ENCODE measurements at places on chromosomes 12 and 14. TPM values are rescaled to one million over a fixed set of nuclear protein-coding genes. Genes with fewer than 3 reads are reported as not detected.

Gene SMCO3
- total RNA-seq: 0.32 TPM

Gene MORN3
- total RNA-seq: 0.97 TPM

Gene COX8C
- total RNA-seq: not detected

Gene RASAL1
- not detected for total RNA-seq

Gene WNT1
- not detected for total RNA-seq

Gene STYK1
- 5.0 TPM for total RNA-seq

Gene DLGAP5
- total RNA-seq: 63.7 TPM

Gene KRT72
- total RNA-seq: not detected

Gene CDKN1B
- 51.8 TPM for total RNA-seq

Gene ADGRD1
- not detected for total RNA-seq

Gene PTGR2
- total RNA-seq: 1.9 TPM

Gene KLHL33
- total RNA-seq: not detected

Gene PLCZ1
- under 0.01 TPM for total RNA-seq

Gene COCH
- total RNA-seq: 0.65 TPM

Gene ESRRB
- not detected for total RNA-seq

Gene DNAJC22
- 1.3 TPM for total RNA-seq

Gene BICDL1
- total RNA-seq: not detected

Gene WDHD1
- total RNA-seq: 19.0 TPM

Gene CD27
- not detected for total RNA-seq

Gene CHMP4A
- total RNA-seq: 28.3 TPM

Gene ART4
- 29.5 TPM for total RNA-seq

Gene CCDC184
- total RNA-seq: under 0.01 TPM

Gene GPN3
- 31.3 TPM for total RNA-seq

Gene OR6C70
- total RNA-seq: not detected

Gene CELA1
- total RNA-seq: not detected

Gene SOCS2
- 4.7 TPM for total RNA-seq

Gene HOXC13
- total RNA-seq: not detected

Gene SLC2A3
- total RNA-seq: 45.3 TPM

Gene PLA2G1B
- not detected for total RNA-seq

Gene TBX5
- not detected for total RNA-seq

Gene CD163L1
- total RNA-seq: 5.8 TPM

Gene GLTP
- total RNA-seq: 50.0 TPM

Gene TRAF3
- 27.3 TPM for total RNA-seq

Gene ZNF740
- 12.7 TPM for total RNA-seq

Gene NANOG
- total RNA-seq: not detected

Gene OTUB2
- total RNA-seq: 0.97 TPM

Gene CLEC2A
- total RNA-seq: not detected

Gene GPR68
- 0.61 TPM for total RNA-seq

Gene TAS2R7
- total RNA-seq: not detected

Gene CLEC6A
- not detected for total RNA-seq

Gene PRH2
- not detected for total RNA-seq

Gene EFS
- not detected for total RNA-seq

Gene E2F7
- total RNA-seq: 6.8 TPM

Gene RTL1
- total RNA-seq: not detected

Gene BICD1
- total RNA-seq: 8.1 TPM

Gene CLEC14A
- total RNA-seq: 540 TPM

Gene TSPAN11
- total RNA-seq: not detected

Gene PTPN11
- total RNA-seq: 88.0 TPM

Gene ARMH4
- 0.15 TPM for total RNA-seq

Gene KRT83
- total RNA-seq: not detected

Gene MYH7
- total RNA-seq: not detected

Gene EMP1
- total RNA-seq: 310 TPM

Gene GALNT9
- total RNA-seq: 0.76 TPM
